A549 treated with AZD2906 at 1 μM for 4 hours (cell line): ENCODE measurements at places on chromosomes 13 and 19. TPM values are rescaled to one million over a fixed set of nuclear protein-coding genes. Genes with fewer than 3 reads are reported as not detected.

Gene KIR3DL2
- not detected in 5 replicates for total RNA-seq

Gene PSG3
- 0.07 to 0.18 TPM (median 0.13 TPM) in 4 of 5 replicates, not detected in the other for total RNA-seq

Gene SOX1
- not detected in 5 replicates for total RNA-seq

Gene ZNF17
- 4.3 to 7.3 TPM (median 5.2 TPM) in 5 replicates for total RNA-seq

Gene CCDC194
- not detected in 5 replicates for total RNA-seq

Gene BSG
- total RNA-seq: 658 to 742 TPM (median 709 TPM) in 5 replicates

Gene SYNGR4
- total RNA-seq: 2.0 to 3.8 TPM (median 3.0 TPM) in 5 replicates

Gene NLRP11
- total RNA-seq: 0.01 to 0.03 TPM (median 0.03 TPM) in 4 of 5 replicates, not detected in the other

Gene ADGRE2
- 0.51 to 1.1 TPM (median 0.66 TPM) in 5 replicates for total RNA-seq

Gene ZNF416
- 3.9 to 4.7 TPM (median 4.4 TPM) in 5 replicates for total RNA-seq

Gene MYBPC2
- not detected in 5 replicates for total RNA-seq

Gene TMEM86B
- 1.8 to 4.7 TPM (median 4.1 TPM) in 5 replicates for total RNA-seq

Gene PLPP2
- 75.6 to 112 TPM (median 102 TPM) in 5 replicates for total RNA-seq

Gene MCF2L
- total RNA-seq: 0.27 to 0.63 TPM (median 0.41 TPM) in 5 replicates

Gene COL5A3
- total RNA-seq: 2.6 to 3.6 TPM (median 2.9 TPM) in 5 replicates

Gene C5AR2
- 7.6 to 13.7 TPM (median 11.9 TPM) in 5 replicates for total RNA-seq

Gene CEACAM5
- total RNA-seq: 1.0 to 2.0 TPM (median 1.5 TPM) in 5 replicates

Gene ATP8A2
- total RNA-seq: 0.01 to 0.07 TPM (median 0.02 TPM) in 3 of 5 replicates, not detected in the others

Gene TRPC4
- not detected in 5 replicates for total RNA-seq

Gene FLT1
- total RNA-seq: 0.03 to 0.10 TPM (median 0.03 TPM) in 3 of 5 replicates, not detected in the others

Gene SHISA7
- total RNA-seq: 0.01 TPM in 1 of 5 replicates, not detected in the others

Gene SEMA6B
- total RNA-seq: 4.9 to 6.0 TPM (median 5.0 TPM) in 5 replicates

Gene MEIOSIN
- total RNA-seq: 0.03 to 0.06 TPM (median 0.05 TPM) in 5 replicates

Gene NHLRC3
- 4.3 to 6.6 TPM (median 5.0 TPM) in 5 replicates for total RNA-seq

Gene ARHGAP45
- 2.8 to 5.5 TPM (median 5.4 TPM) in 5 replicates for total RNA-seq

Gene PRX
- 1.1 to 1.8 TPM (median 1.3 TPM) in 5 replicates for total RNA-seq

Gene TSSK6
- 1.2 to 1.8 TPM (median 1.6 TPM) in 5 replicates for total RNA-seq

Gene ZNF816
- 0.04 to 0.10 TPM (median 0.06 TPM) in 4 of 5 replicates, not detected in the other for total RNA-seq

Gene FCAR
- not detected in 5 replicates for total RNA-seq

Gene CCDC70
- not detected in 5 replicates for total RNA-seq

Gene LYL1
- total RNA-seq: 0.72 to 1.0 TPM (median 0.85 TPM) in 5 replicates

Gene LAIR1
- total RNA-seq: not detected in 5 replicates
